ENCODE measurements at places on chromosomes 5 and 9.

DNA sequence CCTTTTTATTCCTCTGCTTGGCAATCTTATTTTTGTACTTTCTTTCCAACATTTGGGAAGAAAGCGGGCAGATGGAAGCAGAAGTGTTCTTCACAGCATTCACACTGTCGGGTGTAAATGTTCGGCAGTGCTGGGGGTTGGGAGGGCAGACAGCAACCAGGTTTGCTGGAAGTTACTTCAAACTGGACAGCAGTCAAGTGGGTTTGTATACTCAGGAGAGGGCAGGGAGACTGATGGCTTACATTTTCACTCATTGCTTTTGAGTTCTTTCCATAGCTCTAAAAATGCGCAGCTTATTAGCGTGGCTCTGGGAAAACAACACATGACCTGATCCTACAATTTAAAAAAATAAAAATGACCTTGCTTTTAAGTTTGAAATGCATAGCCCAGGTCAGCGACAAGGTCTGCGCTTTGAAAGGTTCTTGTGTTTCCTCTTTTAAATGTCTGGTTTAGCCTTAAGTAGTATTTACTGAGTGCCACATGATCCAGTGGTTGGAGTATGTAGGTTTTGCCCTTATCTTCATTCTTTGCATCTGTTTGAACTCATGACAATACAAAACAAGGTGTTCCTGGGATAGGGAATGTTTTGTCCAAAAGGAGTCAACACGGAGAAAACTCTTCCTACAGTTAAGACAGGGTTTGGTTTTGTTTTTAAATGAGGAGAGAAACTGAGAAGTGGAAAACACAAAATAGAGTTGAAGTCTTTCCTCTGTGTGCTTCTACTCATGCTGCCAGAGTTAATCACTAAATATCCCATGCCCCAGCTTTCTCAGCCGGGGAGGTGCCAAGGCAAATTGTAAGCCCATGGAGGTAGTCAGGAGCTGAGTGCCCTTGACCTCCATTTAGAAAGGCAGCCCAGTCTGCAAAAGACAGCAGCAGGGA, 132.7 kb upstream of the DMRT1 start:
- no peak for DNase-seq

DNA sequence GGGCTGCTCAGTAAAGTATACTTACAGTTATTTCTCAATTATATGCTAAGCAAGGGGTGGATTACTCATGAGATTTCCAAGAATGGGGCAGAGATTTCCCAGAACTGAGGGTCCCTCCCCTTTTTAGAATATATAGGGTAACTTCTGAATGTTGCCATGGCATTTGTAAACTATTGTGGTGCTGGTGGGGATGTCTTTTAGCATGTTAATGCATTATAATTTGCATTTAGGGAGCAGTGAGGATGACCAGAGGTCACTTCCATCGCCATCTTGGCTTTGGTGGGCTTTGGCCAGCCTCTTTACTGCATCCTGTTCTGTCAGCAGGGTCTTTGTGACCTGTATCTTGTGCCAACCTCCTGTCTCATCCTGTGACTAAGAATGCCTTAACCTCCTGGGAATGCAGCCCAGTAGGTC, 35.5 kb downstream of the TTC1 start:
- DNase-seq = no peak

DNA sequence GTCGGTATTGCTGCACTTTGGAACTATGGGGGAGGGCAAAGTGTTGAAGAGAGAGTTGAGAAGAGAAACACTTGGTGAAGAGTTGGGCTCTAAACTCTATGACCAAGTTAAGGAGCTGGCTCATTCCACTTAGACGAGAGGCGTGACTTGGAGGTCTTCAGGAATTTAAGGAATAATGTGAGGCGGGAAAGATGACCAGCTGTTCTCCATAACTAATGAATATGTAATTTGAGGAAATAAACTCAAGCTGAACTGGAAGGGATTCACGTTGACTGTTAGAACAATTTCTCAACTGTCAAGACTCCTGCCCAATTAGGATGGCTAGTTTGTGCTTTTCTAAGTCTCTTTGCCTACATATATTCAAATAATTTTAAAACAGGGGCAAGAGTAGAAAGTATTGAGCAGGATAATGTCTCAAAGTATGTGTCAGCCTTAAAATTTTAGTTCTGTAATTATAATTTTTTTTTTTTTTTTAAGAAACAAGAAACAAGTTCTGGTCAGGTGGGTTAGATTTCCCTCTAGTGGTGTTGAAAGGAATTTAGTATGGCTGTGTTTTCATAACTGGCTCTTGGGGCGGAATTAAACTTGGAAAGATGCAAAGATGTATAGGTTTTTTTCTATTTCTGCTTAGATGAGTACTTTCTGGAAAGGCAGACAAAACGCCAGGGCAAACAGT, 33.4 kb downstream of the TMEM252 start:
- DNase-seq = no peak

- DNase-seq = no peak
These were observed 608.9 kb downstream of the IRX1 start for GRCh38 chr5:4204276-4205141.

DNA sequence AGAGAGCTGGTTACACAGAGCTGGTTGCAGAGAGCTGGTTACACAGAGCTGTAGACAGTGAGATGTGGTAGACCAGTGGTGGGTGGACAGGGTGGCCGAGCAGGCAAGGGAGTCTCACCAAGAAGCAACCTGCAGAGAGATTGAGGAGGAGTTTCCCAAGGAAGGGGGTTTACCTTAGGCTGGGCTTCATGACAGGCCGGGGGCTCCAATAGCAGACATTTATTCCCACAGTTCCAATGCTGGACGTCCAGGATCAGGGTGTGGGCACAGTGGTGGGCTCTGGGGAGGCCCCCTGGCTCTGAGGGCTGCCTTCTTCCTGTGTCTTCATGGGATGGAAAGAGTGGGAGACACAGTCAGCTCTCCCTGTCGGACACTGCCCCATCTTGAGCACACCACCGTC, 386.9 kb upstream of the IRX4 start:
- DNase-seq = no peak

DNA sequence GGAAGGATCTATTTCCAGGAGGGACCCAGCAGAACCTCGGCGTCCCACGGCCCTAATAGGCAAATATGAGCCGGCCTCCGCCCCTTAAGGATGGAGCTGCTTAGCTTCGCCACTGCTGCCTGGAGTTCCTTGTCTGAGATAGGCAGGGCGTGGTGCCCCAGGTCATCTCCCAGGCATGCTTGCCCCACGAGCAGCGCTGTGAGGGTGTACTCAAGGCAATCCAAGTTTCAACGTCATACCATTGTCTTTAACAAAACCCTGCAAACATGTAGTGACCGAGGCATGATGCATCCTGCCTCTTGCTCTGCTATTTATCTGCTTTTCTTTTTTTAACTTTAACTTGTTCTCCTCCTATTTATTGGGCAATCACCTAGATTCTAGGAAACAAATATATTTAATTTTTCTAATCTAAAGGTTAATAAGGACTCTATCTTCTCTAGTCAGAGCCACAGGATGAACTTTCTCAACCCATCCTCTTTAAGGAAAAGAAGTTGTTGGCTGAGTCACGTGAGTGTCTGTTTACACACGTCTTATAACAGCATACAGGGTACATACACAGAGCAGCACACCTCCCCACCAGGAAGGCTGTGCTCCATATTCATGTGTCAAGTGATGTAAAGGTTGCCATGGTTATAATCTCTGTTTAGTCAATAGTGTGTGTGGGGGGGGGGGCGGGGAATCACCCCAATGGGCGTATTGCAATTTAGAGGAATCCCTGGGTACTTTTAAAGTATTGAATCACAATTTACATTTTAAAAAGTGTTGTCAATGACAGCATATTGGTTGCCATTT, 27.3 kb upstream of the ZSWIM6 start:
- no peak for DNase-seq

GRCh38 chr5:151556806-151557205, 34.3 kb downstream of the FAT2 start:
- no peak for DNase-seq
